Mesenteric fat pad (tissue), 1 donor: ENCODE measurements at places on chromosomes 16 and 17. TPM values are rescaled to one million over a fixed set of nuclear protein-coding genes. Genes with fewer than 3 reads are reported as not detected.

- DNase-seq, result no peak
Observed at GRCh38 chr16:86245351-86245750, 265.0 kb upstream of the FOXF1 start.

DNA sequence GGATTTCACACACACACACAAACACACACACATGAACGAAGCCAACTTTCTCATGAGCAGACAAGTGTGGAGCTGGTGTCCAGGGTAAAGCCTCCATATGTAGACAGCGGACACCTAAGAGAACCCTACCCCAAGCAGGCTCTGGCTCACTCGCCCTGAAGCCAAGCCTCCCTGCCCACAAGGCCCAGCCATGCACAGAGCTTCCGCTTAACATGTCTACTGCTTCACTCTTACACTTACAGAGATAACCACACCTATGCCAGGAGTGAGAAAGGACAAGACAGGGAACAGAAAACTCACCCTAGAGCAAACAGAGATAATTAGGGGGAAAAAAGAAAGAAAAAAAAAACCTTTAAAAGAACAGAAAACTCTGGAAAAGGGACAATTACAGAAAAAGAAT, 67.5 kb downstream of the CYTH1 start:
- DNase-seq, result no peak

- no peak for DNase-seq
Observed at GRCh38 chr17:38667099-38667786, 7.5 kb downstream of the EPOP start.

GRCh38 chr17:36705283-36705795, 104.0 kb downstream of the MRM1 start:
- DNase-seq, result no peak

DNA sequence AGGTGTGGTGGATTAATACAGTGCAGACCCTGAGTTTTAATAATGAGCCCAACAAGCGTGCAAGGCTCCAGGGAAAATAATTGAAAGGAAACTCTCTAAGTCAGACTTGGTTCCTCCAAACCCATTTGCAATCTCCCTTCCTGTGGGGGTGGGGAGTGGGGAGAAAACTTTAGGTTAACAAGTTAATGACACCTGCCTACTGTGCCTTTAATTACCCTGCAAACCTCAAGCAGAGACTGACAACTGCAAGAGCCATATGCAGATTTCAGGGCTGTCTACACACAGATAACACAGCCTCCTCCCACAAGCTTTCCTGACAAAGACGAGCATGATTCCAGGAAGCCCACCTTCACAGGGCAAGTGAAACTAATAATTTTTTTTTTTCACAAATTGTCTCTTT, 359.3 kb downstream of the HS3ST4 start:
- DNase-seq, result no peak

DNA sequence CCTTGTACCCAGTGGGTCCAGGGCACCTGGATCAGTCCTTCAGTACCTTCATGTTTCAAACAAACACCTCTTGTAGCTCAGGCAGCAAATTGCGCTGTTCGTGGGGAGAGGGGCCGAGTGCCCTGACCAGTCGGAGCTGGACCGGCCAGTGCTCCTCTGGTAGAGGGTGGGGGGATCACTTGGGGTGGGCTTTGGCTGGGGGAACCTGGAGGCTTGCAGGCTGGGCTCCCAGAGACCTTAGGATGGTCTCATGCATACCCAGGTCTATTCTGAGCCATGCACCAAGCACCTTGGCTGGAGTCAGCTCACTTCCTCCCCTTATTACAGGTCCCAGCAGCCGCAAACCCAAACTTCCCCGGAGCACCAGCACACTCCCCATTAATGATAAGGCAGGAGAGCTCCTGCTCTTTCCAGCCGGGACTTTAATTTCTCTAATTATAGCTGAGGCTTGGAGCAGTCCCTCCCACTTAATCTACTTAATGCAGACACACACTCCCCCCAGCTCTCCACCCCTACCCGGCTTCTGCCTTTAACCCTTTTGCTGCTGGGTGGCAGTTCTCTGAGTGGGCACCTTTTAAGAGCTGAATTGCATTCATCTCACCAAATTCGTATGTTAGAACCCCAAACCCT, 26.3 kb upstream of the MGAT5B start:
- DNase-seq, result no peak

DNA sequence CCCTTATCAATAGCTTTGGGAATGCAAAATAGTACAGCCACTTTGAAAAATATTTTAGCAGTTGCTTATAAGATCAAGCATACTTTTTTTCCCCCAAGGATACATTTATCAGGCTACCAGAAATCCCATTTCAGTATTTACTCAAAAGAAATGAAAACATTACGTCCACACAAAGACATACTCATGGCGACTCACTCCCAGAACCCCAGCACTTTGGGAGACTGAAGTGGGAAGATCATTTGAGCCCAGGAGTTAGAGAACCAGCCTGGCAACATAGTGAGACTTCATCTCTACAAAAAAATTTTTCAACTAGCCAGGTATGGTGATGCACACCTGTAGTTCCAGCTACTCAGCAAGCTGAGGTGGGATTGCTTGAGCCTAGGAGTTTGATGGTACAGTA, 5.9 kb downstream of the SKA2 start:
- no peak for DNase-seq

GRCh38 chr17:80245566-80246265, 14.9 kb upstream of the RNF213 start:
- DNase-seq, result no peak

GRCh38 chr16:75938818-75939217, 212.5 kb upstream of the CPHXL start:
- DNase-seq, result no peak

DNA sequence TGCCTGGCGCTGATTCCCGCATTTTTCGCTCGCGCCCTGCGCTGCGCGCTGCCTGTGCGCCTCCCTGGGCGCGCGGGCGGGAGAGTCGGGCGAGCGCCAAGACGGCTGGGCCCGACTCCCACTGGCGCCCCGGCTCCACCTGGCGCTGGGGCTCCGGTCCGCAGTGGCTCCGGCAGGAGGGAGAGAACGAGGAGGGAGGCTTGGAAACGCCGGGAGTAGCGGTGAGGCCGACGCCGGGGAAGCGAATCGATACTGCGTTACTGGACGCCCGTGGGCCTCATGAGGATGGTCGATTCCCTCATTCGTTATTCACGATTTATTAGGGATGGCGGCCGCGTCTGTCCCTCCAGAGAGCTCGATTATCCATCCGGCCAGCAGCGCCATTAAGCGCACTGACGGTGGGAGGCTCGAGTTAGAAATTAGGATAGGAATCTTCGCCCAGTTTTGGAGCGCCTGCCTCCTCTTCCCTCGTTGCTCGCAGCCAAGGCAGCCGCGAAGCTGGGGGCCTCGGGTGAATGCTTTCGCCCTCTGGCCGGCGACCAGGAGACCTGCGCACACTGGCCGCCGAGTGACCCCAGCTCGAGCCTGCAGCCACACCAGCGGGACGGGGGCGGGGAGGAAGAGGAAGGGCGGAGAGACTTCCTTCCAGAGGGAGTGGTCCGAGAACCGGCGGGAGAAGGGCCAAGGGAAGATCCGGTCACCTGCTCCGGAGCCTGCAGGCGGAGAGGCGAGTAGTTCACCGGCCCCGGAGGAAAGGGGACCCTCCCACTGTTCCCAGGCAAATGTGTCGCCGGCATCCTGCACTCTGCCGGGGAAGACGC, 1.3 kb upstream of the PCGF2 start:
- peak; percentile 95 for DNase-seq

TNFSF13 gene
- 26.3 TPM for total RNA-seq

SLC5A11 gene
- total RNA-seq, result 0.16 TPM

BCAR1 gene
- 86.5 TPM for total RNA-seq

TBX6 gene
- total RNA-seq, result 0.67 TPM

GSG1L gene
- total RNA-seq, result not detected

MRC2 gene
- total RNA-seq, result 46.1 TPM

EPOP gene
- 2.5 TPM for total RNA-seq

WFIKKN2 gene
- 0.16 TPM for total RNA-seq
